ELR (cell line): ENCODE measurements at places on chromosomes 7 and 10.

GRCh38 chr7:27130540-27131389, at the start of gene HOXA4:
Gene HOXA4, minus strand, starts transcription at chr7:27130757. Its CDS starts 24 bp downstream, at chr7:27130733.
- DNase-seq, result peak; percentile 95

- no peak for DNase-seq
These were observed 93.5 kb downstream of the VWC2 start for GRCh38 chr7:49866910-49867309.

DNA sequence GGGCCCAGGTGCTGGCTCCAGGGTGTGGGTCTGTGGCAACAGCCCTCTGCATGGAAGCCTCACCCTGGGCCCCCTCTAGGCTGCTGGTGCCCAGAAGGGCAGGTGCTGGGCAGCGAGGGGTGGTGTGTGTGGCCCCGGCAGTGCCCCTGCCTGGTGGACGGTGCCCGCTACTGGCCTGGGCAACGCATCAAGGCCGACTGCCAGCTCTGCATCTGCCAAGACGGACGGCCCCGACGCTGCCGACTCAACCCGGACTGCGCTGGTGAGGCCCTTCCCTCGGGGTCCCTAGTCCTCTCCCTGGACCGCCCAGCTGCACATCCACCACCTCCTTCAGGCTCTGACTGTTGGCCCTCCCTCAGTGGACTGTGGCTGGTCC, 18.8 kb upstream of the ZNF467 start:
- DNase-seq, result no peak

GRCh38 chr7:64098-64915, 128.1 kb upstream of the FAM20C start:
- DNase-seq, result peak; percentile 86

GRCh38 chr7:112080441-112080840, 125.8 kb downstream of the DOCK4 start:
- peak; percentile 96 for DNase-seq

GRCh38 chr7:132941905-132942304, 140.0 kb downstream of the CHCHD3 start:
- DNase-seq, result no peak

- DNase-seq, result no peak
These were observed 181.7 kb downstream of the ST7 start for GRCh38 chr7:117134889-117135552.

GRCh38 chr7:143733876-143734275, 23.6 kb downstream of the CTAGE6 start:
- DNase-seq, result no peak

- no peak for DNase-seq
These were observed 145.9 kb upstream of the TBX20 start for GRCh38 chr7:35399840-35400239.

GRCh38 chr10:109978481-109978880, 29.3 kb upstream of the ADD3 start:
- peak; percentile 56 for DNase-seq

GRCh38 chr7:80929619-80930018, 10.8 kb upstream of the SEMA3C start:
- peak; percentile 92 for DNase-seq

- DNase-seq, result no peak
These were observed 13.5 kb upstream of the SFMBT2 start for GRCh38 chr10:7424315-7424714.

DNA sequence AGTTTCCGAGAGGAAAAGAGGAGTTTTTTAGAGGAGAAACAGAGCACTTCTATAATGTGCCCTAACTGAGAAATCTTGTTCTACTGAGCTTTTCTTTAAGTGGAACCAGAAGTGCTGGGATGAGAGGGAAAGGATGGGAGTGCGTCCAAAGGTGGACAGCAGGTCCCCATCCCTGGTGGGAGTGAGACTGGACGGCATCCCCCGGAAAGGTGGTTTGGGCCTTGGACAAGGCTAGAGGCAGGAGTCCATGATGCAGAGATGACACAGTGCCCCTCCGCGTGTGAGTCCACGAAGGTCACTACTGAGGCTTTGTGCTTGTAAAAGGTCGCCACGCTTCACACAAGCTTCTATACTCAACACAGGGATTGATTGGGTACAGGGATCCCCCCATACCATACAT, 6.1 kb upstream of the EN2 start:
- DNase-seq, result no peak

- no peak for DNase-seq
These were observed 13.2 kb downstream of the ITGB8 start for GRCh38 chr7:20343941-20344340.

DNA sequence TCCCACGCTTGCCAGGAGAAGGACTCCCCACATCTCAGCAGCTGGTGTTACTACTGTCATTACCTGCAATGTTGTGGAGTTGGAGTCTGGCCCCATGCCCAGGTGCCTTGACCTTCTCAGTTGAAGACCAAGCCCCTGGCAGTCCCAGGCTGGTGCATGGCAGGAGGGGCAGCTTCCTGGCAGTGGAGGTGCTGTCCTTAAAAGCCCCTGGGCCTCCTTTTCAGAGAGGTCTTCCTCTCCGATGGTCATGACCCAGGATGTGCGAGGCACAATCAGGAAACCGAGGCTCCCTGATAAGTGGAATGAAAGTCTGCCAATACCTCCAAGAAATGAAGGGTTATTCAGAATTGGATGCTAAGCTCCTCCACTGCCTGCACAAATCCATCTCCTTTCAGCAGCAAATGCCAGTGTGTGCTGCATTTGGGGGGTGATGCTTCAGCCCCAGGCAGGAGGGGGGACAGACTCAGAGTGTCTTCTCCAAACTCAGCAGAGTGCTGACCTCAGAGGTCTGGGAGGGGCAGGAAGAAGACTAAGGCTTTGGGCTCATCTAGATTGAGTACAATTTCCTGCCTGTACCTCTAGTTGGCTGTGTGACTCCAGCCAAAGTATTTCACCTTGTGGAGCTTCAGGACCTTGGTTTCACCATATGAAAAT, 97.0 kb upstream of the DDC start:
- DNase-seq, result no peak

DNA sequence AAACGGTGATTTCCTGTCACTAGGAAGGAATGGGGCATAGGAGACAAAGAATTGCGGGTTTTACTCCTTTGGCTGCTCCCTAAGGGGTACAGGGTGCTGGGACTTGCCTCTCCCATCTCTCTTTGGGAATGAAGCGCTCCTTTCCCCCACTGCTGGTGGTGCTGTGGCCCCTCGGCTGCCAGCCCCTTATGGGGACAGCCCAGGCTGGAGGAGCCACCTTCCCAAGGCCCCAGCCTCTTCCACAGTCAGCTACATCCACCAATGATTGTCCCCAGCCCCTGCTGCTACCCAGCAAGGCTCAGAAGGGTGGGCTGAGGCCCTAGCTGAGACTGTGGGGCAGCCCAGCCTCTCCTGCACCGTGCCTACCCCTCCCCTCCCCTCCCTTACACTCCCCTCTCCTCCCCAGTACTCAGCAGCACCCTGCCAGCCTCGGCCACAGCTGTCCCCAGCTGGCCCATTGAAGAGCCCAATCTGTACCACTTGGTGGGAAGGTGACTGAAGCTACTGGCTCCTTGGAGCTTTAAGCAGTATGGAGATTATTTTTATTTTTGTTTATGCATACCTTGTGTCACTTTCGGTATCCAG, 19.0 kb downstream of the PRKAG2 start:
- DNase-seq, result no peak

DNA sequence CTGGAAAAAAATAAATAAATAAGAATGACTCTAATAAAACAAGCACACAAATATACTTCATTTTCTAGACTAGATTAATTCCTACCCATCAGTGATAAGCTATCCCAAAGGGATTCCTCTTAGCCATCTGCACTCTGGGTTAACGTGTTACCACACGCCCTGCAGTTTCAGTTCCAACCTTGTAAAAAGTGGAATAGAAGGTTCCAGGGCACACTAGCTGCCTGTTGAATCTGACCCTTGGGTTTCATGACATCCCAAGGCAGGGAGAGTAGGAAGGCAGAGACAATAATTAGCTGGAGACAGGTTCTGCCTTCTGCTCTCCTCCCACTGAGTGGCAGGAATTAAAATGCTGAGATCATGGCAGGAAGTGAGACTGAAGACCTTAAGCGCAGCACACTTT, 33.5 kb downstream of the SLC37A3 start:
- DNase-seq, result no peak

GRCh38 chr10:94131885-94132284, 138.2 kb downstream of the PLCE1 start:
- DNase-seq, result peak; percentile 54

DNA sequence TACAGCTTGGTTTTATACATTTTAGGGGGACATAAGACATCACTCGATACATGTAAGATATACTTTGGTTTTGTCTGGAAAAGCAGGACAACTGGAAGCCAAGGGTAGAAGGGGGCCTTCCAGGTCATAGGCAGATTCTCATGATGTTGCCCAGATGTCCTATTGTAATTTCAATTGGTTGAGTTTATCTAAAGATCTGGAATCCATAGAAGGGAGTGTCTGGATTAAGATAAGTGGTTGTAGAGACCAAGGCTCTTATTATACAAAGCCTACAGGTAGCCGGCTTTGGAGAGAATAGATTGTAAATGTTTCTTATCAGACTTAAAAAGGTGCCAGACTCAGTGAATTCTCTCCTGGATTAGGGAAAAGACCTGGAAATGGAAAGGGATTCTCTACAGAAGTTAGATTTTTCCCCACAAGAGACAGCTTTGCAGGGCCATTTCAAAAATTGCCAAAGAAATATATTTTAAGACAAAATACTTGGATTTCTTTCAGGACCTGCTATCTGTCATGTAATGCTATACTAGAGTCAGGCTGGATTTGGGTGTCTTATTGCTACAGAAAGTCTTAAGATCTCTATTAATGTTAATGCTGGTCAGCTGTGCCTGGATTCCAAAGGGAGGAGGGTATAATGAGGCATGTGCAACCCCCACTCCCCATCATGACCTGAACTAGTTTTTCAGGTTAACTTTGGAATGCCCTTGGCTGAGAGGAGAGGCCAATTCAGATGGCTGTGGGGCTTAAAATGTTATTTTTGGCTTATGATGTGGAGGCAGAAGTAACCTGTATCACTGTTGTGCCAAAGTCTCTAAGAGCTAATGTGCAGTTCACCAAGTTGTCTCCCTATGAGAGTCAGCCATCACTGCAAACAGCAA, 511.1 kb upstream of the C7orf33 start:
- DNase-seq, result no peak

DNA sequence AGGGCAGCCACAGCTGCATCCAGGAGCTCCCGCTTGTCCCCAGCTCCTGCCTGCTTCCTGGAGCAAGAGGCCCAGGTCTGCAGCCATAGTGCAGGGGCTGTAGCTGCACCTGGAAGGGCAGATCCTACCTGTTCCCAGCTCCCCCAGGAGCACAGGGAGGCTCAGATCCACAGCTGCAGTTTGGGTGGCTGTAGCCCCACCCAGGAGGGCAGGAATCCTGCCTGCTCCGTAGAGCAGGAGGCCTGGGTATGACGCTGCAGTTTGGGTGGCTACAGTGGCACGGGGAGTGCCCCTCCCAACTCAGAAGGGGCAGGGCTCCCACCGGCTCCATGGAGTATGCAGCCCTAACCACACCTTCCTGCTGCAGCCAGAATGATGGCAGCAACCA, 26.7 kb upstream of the CDCA7L start:
- no peak for DNase-seq

GRCh38 chr7:30526163-30526562, 21.5 kb upstream of the GGCT start:
- peak; percentile 23 for DNase-seq

DNA sequence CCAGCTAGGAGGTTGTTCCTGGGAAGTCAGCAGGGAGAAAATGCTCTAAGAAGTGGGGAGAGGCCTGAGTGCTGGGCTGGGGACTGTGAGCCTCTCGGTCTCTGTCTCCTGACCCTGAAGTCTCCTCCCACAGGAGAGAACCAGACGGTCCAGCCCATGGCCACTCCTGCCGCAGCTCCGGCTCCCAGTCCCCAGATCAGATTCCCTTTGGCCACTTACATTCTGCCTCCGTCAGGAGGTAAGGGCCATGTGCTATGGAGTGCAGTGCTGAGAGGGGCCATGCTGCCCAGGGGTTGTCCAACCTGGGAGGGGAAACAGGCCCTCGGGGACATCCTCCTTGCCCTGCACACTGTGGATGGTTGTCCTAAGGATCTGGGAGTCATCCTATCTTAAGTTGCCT, 21.3 kb upstream of the ZNF467 start:
- no peak for DNase-seq

- no peak for DNase-seq
These were observed 18.6 kb upstream of the GSAP start for GRCh38 chr7:77434570-77435275.

GRCh38 chr7:91912494-91912893, 28.2 kb upstream of the AKAP9 start:
- no peak for DNase-seq

- DNase-seq, result no peak
These were observed 56.0 kb downstream of the PTPRN2 start for GRCh38 chr7:158531661-158532060.

GRCh38 chr7:139382439-139382838, 22.7 kb downstream of the LUC7L2 start:
- DNase-seq, result no peak

DNA sequence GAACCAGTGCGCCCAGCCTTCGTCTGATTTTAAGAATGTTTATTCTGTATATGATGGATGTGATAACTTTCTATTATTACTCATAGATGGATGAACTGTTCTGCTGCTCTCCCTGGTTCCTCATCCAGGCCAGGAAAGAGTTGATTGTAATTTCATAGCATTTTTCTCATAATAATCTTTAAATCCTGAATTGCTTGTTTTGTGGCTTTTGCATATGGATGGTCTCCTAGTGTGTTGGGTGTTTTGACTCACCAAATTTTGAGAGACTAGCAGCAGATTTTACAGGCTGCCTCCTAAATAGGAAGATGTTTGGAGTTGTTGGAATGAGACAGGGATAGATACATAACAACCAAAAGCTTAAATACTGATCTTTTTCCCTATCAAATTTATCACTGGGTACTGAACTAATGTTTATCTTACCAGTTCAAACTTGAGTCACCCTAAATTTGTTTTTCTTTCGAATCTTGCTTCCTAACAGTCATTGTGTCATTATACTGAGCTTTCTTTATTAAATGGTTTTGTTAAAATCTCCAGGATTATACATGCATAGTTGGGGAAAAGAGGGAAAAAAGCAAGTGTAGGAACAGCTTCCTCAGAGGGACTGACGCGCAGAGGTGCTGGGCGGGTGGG, 106.0 kb upstream of the GATA3 start:
- DNase-seq, result peak; percentile 30
